Left lung (tissue), 14 donors: ENCODE measurements at places on chromosomes 12 and 14. TPM values are rescaled to one million over a fixed set of nuclear protein-coding genes. Genes with fewer than 3 reads are reported as not detected.

- DNase-seq: no peak
Observed at GRCh38 chr12:122963941-122964265, 2.4 kb downstream of the ABCB9 start.

DNA sequence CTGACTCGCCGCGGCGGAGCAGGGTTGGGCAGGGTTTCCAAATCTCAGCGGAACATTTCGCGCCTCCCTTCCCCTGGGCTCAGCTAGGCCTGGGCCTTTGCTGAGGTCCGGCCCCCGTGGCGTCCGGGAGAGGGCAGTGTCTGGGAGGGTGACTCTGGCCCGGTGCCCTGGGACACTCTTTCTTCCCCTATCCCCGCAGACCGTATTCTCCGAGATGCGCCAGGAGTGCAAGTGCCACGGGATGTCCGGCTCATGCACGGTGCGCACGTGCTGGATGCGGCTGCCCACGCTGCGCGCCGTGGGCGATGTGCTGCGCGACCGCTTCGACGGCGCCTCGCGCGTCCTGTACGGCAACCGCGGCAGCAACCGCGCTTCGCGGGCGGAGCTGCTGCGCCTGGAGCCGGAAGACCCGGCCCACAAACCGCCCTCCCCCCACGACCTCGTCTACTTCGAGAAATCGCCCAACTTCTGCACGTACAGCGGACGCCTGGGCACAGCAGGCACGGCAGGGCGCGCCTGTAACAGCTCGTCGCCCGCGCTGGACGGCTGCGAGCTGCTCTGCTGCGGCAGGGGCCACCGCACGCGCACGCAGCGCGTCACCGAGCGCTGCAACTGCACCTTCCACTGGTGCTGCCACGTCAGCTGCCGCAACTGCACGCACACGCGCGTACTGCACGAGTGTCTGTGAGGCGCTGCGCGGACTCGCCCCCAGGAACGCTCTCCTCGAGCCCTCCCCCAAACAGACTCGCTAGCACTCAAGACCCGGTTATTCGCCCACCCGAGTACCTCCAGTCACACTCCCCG lies 3.0 kb downstream of the WNT1 start:
- no peak for DNase-seq

DNA sequence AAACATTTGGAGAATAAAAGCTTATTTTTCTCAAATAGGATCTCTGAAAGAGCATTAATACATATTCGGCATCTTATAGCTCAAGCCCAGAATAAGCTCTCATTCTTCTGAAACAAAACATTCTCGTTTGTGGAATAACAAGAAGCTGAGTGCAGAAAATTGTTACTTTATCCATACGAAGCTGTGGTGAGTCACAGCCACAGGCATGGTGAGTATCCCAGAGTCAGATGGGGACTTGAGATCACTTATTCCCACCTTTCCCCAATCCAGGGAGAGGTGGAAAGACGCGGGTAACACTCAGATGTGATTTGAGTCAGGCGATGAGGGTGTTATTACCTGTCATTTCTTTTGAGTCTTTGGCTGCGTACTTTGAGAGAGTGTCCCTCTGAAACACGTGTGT lies 214.6 kb upstream of the TMEM132C start:
- no peak for DNase-seq

- no peak for DNase-seq
Observed at GRCh38 chr12:3078086-3078820, 1.1 kb downstream of the TSPAN9 start.

DNA sequence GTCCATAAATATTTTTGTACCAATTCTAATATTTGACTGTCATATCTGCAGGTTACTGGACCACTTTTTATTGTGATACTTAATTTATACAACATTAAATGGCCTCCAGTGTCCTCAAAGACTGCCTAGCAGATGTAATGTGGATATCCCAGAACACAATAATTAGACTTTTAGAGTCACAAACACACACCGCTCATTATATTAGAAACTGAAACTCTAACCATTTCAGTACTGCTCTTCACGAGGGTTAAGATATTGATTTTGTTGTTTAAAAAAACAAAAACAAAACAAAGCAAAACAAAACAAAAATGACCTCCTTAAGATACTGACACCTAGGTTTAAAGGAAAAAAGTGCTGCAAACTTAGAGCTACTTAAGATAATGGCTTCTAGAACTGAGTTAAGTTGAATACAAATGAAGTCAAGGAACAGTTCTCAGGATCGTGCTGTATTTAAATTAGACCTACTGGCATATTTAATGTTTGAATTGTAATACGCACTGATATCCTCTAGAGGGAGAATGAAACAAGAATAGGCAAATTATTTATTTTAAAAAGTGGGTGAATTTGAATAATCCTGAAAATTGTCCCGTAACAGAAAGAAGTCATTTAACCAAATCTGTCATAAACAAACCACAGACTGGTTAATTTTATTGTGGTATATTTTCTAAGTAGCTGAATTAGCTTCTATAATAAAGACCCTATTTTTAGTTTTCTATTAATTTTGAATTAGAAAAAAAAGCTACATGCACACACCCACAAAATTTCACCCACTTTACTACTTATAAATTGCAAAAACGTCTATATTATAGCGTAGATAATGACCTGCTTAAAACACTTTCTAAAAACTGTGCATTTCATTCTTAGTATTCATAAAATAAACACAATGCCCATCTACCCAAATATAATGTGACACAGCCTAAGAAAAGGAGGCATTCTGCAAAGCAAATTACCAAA lies 395.2 kb upstream of the DCN start:
- no peak for DNase-seq

GRCh38 chr12:62683776-62684569 lies 217.3 kb downstream of the MON2 start:
- DNase-seq: peak; percentile 48

Gene FSCB
- not detected for total RNA-seq

Gene ACAD10
- total RNA-seq: 19.8 TPM
